ENCODE measurements at places on chromosomes 2 and 18.

DNA sequence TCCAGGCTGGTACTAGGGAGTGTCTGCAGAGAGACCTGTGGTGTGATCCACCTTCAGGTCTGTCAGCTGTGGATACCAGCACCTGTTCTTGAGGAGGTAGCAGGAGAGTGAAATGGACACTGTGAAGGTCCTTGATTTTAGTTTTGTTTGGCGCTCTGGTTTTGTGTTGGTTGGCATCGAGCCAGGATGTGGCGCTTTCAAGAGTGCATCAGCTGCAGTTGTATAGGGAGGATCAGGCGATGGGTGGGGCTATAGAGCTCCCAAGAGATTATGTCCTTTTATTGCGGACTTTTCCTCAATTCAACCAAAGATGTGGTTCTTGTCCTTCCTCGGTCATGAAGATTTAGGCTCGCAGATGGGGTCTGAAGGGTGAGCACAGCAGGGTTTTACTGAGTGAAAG is 37.5 kb downstream of the SLC39A10 start:
- no peak for DNase-seq

DNA sequence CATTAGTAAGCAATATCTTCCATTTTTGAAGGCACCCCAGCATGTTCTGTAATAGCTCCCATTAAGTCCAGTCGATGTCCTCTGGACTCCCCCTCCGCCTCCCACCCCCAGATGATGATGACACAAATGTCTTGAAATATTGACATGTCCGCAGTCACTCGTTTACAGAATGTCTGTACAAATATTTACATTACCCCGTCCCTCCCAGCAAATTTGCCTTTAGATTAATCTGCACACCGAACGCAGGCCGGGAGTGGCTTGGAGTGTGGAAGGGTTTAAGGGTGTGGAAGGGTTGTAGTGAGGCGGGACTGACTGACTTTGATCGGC is 853 bp upstream of the OSBPL6 start:
- no peak for DNase-seq

DNA sequence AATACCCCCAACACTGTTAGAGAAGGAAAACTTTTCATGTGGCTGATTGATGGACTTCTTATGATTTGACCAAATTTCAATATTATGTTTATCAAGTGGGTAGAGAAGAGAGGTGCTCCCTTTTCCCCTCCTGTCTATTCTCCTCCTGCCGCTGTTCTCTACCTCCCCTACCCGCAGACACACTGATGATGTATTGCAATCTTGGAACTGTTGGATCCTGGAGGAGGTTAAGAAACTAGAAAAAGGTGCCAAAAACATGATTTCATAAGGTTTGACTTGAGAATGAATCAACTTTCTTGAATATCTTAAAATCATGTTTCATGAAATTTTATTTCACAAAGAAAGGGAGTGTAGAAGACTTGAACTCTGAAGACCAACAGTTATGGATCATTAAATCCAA is 125.8 kb downstream of the MEIS1 start:
- no peak for DNase-seq

GRCh38 chr2:128347701-128348539 is 29.3 kb upstream of the HS6ST1 start:
- peak; percentile 85 for DNase-seq

GRCh38 chr2:160055726-160056108 is 6.7 kb downstream of the PLA2R1 start:
- DNase-seq = no peak

GRCh38 chr18:62026586-62026985 is 133.8 kb upstream of the RNF152 start:
- DNase-seq = no peak

- no peak for DNase-seq
Observed at GRCh38 chr2:84856787-84857186, 24.1 kb downstream of the TRABD2A start.

- DNase-seq = no peak
Observed at GRCh38 chr2:237702441-237703391, 75.3 kb downstream of the LRRFIP1 start.

GRCh38 chr18:10051877-10052631 is 138.2 kb downstream of the VAPA start:
- no peak for DNase-seq

GRCh38 chr2:231390667-231391066 is 4.8 kb upstream of the B3GNT7 start:
- DNase-seq = no peak

DNA sequence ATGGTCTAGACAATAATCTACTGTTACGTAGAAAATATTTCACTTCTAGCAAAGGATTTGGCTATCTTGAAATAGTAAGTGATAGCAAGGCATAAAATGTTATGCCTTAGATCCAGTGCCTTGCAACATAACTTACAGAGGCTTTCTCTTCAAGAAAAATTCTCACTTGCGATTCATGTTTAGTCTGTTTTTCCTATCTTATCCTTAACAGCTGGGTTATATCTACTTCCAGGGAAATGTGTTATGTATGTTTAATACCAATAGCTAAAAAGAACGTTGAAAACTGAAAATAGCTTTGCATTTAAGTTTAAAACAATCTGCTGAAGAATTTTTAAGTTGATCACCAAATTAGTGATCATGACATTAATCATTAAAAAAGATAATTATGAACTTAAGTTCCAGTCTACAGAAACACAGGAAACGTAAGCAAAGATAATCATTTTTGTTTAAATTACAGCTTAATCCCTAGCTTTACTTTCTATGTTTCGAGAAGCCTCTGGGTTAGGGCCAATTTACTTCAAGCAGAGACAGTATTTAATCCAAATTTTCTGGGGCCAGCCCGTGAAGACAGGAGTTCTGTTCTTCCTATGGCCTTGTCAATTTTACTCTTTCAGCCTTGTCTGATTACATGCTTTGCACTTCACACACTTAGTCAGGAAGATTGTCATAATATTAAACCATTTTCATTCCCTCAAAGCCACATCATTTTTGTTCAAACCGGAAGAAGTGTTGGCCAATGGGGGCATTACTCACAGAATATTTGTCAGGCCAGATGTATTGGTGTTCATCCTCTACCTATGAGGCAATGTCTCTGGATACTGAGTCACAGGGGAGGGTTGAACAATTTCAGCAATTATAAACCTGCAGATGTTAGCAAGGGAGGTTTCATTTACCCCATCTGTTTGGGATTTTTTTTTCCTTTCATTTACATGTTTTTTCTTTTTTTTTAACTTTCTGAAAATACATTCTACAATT is 1132.9 kb upstream of the ZEB2 start:
- no peak for DNase-seq

- no peak for DNase-seq
Observed at GRCh38 chr2:168567836-168568235, 111.8 kb downstream of the CERS6 start.

GRCh38 chr2:238280083-238280825 is 8.2 kb downstream of the PER2 start:
- DNase-seq = no peak

DNA sequence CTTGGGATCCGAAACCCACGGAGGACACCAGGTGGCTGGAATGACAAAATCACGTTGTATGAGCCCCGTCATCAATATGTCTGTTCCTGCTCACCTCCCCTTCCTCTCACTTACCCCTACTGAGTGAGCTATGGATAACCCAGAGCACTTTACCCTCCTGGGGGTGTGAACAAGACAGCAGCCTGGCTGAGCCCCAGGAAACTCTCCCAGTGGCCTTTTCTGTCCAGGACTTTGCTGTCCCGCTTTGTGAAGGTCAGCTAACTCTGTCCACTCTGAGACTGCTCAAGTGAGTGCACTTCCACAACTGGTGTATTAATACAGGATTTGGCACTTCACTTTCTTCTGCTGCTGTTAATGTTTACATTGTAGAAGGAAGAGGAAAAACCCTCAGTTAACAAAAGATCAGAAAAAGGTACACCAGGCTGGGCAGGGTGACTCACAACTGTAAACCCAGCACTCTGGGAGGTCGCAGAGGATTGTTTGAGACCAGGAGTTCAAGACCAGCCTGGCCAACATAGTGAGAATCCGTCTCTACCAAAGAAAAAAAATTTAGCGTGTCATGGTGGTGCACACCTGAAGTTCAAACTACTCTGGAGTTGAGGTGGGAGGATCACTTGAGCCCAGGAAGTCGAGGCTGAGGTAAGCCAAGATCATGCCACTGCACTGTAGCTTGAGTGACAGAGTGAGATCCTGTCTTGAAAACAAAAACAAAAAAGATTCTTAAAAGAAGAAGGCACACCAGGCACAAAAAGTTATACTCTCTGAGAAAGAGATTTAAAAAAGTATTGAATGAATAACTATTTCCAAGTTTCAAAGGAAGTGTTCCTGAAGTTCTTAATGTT is 90.3 kb downstream of the CLHC1 start:
- no peak for DNase-seq

Data from coronary artery (tissue), 2 donors.